Tibial nerve (tissue), 4 donors: ENCODE measurements at places on chromosomes 7 and 10. TPM values are rescaled to one million over a fixed set of nuclear protein-coding genes. Genes with fewer than 3 reads are reported as not detected.
A peak's percentile ranks its signal among the peaks of the same experiment; 100 is the strongest.

GRCh38 chr10:3124412-3125175 lies 48.0 kb downstream of the PITRM1 start:
- no peak for DNase-seq

DNA sequence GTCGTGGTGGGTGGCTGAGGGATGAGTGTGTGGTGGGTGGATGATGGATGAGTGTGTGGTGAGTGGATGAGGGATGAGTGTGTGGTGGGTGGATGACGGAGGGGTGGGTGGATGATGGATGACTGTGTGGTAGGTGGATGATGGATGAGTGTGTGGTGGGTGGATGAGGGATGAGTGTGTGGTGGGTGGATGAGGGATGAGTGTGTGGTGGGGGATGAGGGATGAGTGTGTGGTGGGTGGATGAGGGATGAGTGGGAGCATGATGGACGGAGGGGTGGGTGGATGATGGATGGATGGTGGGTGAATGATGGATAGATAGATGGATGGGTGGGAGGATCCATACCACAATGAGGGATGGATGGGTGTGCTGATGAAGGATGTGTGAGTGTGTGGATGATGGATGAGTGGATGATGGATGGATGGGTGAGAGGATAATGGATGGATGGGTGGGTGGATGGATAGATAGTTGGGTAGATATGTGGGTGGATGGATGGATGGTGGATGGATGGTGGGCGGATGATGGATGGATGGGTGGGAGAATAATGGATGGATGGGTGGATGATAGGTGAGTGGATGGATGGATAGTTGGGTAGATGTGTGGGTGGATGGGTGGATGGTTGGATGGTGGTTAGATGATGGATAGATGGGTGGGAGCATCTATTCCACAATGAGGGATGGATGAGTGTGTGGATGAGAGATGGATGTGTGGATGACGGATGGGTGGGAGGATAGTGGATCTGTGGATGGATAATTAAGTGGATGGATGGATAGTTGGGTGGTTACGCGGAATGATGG lies 266.8 kb downstream of the CELF2 start:
- DNase-seq: no peak

DNA sequence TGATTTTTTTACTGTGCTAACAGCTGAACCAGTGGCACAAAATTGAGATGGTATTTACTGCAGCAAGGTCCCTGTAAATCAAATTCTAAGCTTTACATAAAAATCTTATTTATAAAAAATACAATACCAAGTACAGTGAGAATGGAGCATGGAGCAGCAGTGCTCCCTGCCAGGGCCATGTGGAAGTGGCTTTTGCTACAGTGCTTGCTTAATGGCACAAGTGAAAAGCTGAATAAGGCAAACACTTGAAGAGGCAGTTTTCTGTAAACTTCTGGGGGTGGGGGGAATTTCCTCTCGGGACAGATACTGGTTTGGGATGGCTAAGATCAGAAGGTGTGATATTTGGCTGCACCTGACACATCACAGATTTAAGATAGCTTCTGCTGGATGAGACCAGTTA lies 27.5 kb downstream of the AP3M1 start:
- no peak for DNase-seq

DNA sequence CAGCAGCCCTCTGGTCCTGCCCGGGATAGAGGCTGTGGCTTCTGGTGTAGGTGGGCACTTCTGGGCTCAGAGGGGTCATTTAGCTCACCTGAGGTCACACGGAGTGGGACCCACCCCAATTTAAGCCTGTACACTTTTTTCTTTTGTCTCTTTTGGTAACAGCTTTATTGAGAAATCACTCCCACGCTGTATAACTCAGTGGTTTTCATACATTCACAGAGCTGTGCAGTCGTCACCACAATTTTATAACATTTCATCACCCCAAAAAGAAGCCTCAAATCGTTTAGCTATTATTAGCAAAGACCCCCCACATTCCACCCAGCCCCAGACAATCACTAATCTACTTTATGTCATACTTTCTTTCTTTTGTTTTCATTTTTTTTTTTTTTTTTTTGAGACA lies 62.3 kb downstream of the LHPP start:
- no peak for DNase-seq

DNA sequence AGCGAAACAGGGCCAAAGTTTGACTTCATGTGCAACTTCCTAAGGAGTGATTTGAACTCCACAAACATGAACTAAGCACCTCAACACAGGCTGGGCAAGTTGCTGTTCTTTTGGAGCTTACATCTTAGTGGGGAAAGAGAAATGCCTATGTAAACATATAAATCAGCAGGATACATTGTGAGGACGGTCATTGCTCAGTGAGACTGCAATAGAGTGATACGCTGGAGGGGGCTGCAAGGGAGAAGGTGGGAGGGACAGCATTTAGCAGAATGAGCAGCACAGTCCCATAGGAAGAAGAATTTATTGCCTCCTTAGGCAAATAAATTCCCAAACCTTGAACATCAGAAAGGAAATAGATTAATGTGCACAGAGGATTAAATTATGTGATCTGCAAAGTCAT lies 90.0 kb downstream of the EGFR start:
- no peak for DNase-seq

GRCh38 chr10:30734901-30735300 lies 105.3 kb upstream of the LYZL2 start:
- DNase-seq: no peak

GRCh38 chr7:44240983-44241510 lies 40.3 kb downstream of the YKT6 start:
- DNase-seq: peak; percentile 40

DNA sequence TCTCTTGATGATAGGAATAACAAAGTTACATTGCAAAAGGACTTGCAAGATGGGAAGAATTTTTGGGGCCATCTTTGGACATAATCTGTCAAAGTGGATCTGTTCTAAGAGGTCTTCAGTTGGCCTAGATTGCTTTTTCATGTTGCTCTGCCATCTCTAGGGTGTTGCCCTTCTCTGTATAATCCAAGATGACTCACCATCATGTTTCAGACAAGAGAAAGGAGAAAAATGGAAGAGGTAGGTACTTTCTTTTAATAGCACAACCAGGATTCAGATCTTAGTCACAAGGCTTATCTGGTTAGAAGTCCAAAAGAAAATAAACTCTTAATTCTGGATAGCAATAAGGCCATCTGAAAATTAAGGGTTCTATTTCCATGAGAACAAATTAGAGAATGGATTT lies 38.7 kb upstream of the FOXP2 start:
- DNase-seq: no peak

EPHA1 gene
- not detected for total RNA-seq

ABCC2 gene
- total RNA-seq: 11.7 TPM

INPP5A gene
- total RNA-seq: 97.7 TPM

LOXL4 gene
- 11.7 TPM for total RNA-seq

DNA sequence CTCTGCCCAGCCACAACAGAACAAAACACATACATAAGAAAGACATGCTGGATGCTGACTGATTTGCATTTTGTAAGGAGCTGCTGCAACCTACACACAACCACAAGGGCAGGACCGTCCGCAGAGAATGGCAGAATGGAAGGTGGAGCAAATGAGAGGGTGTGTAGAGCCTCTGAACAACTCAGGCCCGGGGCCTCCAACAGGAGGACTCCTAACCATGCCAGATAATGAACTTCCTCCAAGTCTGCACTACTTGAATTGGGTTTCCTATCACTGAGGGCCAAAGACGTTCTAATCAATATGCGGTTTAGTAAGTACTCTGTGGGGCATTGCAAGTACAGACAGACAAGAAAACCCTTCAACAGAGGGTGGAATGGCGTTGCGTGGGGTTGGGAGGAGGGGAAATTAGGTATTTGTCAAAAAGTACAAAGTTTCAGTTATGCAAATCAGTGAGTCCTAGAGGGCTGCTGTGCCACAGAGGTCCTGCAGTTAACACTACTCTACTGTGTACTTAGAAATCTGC lies 14.6 kb downstream of the VOPP1 start:
- no peak for DNase-seq

NPM3 gene
- 17.5 TPM for total RNA-seq

DNA sequence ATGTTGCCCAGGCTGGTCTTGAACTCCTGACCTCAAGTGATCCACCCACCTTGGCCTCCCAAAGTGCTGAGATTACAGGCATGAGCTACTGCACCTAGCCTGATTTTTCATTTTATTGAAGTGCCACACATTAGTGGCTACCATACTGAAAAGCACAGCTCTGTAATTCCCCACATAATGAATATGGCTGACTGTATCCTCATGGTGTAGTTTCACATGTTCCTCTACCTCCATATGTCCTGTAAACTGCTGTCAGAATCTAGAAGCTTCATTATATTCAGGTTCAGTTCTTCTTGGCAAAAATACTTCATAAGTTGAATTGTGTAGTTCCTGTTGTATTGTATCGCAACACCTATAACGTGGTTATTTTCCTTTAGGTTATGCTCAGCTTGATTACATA lies 11.1 kb downstream of the JMJD1C start:
- no peak for DNase-seq

- no peak for DNase-seq
Observed at GRCh38 chr7:11699666-11700065, 132.3 kb downstream of the THSD7A start.

GRCh38 chr10:124532106-124532641 lies 70.6 kb downstream of the LHPP start:
- no peak for DNase-seq

DNA sequence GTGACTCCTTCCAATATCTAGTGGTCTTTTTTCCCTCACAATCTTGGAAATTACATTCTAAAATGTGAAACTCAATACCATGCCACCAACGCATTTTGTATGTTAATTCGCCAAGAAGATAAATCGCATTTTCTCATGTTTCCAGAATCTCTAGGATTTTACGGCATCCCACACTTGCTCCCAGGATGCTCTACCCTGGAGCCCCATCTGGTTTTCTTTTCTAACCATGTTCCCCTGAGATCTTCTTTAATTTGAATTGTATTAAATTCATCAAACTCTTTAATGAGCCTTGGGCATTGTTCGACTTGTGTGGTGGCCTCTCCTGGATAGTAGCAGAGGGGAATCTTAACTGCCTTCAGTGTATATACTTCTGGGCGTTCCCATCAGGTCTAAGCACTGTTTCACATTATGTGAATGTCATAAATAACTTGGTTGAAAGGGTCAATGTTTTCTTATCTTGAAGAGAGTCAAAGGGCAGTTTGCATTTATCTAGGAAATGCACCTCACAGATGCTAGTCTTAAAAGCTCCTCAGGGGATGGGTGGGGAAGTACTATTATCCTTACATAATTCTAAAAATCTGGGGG lies 169.1 kb upstream of the MEOX2 start:
- no peak for DNase-seq

- DNase-seq: no peak
Observed at GRCh38 chr7:78124216-78124615, 325.6 kb downstream of the PHTF2 start.

DNA sequence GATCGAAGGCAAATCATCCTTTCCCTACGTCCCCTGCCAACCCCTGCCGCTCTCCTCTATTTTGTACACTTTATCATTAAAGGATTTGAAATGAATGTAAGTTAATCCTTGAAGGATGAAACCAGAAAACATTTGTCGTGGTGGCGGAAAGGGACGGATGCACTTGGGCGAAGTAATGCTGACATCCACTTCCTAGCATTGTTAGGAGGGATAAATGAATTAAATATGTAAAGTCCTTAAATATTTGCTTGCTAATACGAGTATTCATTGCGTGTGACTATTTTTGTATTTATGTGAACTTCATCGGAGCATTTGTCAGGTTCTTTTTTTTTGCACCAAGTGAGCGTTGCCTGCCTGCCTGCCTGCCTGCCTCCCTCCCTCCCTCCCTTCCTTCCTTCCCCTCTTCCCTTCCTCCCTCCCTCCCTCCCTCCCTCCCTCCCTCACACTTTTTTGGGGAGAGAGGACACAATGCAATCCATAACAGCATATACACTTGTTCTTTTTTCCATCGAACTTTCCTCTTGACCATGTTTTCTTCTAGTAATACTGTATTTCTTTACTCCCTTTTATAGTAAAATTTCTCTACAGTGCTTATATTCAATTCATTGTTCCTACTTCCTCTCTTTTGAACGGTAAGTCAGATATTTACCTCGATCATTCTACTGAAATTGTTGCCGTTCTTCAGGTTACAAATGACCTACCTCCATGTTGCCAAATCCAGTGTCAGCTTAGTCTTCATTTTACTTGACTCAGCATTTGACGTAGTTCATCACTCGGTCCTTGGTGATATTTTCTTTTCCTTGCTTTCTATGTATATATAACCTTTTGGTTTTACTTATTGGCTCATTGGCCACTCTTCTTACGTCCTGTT lies 831 bp downstream of the CCDC7 start:
- no peak for DNase-seq

OPN4 gene
- 0.59 TPM for total RNA-seq

HOXA7 gene
- 8.7 TPM for total RNA-seq

CNNM1 gene
- not detected for total RNA-seq

DNA sequence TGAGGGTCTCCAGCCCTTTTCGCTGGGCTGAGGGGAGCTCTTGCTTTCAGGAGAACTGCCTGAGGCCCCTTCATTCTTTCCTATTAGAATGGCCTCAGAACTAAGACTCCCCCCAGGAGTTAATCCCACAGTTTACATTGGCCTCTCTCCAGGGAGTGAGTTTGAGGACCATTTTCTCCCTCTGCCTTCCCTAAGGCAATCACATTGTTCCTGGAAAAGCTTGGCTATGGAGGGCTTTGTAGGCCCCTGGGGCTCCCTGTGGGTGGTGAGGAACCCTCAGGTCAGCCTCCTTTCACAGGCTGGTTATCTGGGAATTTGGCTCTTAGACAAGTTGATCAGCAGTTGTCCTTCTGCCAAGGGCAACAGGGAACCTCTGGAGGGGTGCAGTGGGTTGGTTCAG lies 343.7 kb downstream of the RPS24 start:
- no peak for DNase-seq

DNA sequence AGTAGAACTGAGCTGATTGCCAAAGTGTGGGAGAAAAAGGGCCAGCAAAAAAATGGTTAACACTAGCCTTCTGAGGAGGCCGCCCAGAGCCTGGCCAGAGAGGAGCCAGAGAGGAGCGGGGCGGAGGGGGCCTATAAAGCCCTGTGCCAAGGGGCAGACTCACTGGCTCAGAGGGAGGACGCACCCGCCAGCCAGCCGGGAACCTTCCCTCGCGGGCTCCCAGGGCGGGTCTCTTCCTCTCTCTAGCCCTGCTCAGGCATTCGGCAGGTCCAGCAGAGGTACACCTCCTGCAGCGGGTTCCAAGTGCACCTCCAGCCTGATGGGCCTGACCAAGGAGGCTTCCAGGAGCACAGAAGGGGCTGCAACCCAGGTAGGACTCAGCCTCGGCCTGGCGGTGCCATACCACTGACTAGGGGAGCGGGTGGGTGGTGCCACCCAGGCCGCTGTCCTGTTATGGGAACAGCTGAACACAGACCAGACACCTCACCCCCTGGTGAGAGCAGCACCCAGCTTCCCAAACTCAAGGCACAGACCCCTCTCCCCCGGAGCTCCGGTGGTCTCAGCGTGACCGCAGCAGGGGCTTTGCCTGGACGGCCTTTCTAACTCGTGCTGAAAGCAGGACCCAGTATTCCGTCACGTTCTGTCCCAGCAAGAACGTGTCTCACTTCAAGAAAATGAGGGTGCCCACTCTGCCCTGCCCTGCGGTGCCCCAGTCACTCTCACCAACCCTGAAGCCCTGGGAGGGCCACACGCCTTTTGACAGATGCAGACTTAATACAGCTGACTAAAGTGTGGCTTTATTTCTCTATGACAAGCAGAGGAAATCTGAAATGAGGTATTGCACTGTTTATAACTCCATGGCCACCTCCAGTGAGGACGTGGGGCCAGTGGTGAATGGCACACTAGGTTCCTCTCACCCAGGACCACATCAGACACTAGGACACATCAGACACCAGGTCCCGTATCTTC lies at the start of gene GPER1:
Gene GPER1 (plus strand): TSS at position 162 of the 969 bp plus-strand sequence. CDS start 3,616 bp downstream, outside the sequence.
- peak; percentile 32 for DNase-seq

GRCh38 chr10:71308985-71309384 lies 10.1 kb upstream of the SLC29A3 start:
- no peak for DNase-seq

- DNase-seq: no peak
Observed at GRCh38 chr10:71381611-71382010, 15.1 kb upstream of the CDH23 start.

SAMD9L gene
- total RNA-seq: 12.2 TPM
